Lung (tissue), 17 donors: ENCODE measurements at places on chromosomes 1 and 21.

GRCh38 chr1:99599678-99600175 lies 46.2 kb upstream of the PALMD start:
- no peak for DNase-seq

GRCh38 chr1:52551507-52552235 lies 1.2 kb downstream of the TUT4 start:
- peak; percentile 77 for DNase-seq

DNA sequence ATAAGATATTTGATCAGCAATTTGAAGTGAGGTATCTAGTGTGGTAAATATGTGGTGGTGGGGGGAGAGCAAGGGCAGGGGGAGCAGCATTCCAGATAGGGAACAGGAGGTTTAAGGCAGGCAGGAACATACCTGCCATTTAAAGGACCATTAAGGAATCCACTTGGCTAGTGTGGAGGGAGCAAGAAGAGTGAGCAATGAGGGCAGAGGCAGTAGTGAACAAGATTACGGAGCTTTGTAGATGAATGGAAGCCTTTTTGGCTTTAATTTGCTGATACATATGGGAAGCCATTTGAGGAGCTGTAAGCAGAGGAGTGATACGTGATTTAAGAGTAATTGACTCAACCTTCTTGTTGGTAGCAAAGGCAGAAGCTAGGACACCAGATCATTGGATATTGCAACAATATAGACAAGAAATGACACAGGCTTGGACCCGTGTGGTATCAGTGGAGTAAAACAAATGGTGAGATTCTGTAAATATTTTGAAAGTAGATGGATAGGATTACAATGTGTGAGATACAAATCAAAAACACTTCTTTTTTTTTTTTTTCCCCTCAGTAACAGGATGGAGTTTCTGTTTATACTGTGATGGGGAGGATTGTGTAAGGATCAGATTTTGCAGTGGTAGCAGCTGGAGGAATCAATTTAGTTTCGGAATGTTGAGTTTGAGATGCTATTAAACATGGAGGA lies 73.8 kb upstream of the B3GALT2 start:
- DNase-seq: peak; percentile 81

- DNase-seq: no peak
Observed at GRCh38 chr21:24223624-24224023, 1383.7 kb downstream of the MRPL39 start.

DNA sequence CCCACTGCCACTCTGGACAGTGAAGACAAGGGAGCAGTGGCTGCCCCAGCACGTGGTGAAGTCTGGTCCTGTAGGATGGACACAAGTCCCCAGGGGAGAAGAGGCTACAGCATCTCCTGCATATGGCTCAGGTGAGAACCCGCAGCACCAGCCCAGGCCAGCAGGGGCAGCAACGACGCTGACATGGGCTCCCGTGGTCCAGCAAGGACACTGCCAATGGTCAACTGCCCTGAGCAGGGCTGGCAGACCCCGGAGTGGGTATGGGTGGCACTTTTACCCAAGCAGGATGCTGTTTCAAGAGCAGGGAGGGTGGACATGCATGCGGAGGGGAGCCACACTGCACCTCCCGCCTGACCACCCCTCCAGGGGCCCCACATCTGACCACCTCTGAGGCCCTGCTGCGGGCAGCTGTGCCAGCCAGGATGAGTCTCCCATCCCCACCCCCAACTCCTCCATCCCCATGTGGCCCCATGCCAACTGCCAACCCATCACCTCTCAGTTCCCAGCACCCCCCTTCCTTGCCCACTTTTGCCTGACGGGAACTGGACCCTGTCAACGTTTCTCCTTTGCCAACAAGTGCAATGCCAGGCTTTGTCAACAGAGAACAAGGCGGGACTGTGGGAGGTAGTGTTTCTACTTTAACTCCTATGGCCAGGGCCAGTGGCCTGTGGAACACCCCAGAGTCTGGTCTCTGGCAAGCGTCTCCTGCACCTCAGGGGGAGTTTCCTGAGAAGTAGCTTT lies 8.6 kb downstream of the MORN1 start:
- no peak for DNase-seq

DNA sequence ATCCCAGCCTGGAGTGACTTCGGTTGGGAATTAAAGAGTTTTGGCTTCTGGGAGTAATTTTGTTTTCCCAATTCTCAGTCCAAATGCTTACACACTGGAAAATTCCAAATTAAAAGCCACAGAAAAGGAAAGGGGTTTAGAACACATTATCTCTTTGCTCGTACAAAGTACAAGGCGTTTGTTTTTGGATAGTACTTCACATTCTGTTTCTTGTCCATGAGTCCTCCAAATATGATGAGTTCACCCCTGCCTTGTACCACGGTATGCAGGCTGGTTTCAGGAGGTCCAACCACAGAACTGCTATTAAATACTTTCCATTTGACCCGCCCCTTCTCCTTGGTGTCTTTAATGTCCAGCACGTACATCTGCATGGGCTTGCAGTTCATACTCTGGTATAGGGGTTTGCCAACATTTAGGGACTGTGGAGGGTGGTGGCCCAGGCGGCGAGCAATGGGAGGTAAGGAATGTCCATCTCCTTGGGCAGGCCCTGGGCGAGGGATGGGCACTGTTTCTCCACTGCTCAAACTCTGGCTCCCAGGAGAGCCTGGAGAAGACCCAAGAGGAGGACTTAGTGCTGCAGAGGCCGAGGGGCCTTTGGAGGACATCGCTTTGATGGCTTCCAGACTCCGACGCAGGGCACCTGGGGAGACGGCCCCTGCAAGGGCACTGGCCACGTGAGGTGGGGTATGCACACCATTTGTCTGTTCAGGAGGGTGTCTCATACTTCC lies 13.7 kb upstream of the CPLANE2 start:
- DNase-seq: no peak

- no peak for DNase-seq
Observed at GRCh38 chr1:110736900-110737605, 62.3 kb upstream of the KCNA3 start.

DNA sequence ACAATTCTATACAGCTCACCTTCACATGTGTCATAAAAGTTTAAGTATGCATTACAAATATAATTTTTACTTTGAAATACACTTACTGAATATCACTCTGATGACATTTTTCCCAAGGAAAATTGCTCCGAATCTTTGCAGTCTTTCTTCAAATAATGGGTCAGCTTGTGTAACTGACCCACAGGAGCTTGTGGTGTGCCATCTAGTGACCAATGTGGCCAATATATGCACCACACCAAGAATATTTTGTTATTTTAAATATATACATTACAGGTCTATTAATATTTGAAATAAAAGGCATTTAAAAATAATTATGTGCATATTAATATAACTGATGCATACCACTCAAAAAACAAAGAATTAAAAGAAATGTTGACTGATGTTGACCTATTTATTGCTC lies 271.4 kb downstream of the TBX15 start:
- peak; percentile 4 for DNase-seq
